ENCODE measurements at places on chromosomes 7 and 10.
A peak's percentile ranks its signal among the peaks of the same experiment; 100 is the strongest.

DNA sequence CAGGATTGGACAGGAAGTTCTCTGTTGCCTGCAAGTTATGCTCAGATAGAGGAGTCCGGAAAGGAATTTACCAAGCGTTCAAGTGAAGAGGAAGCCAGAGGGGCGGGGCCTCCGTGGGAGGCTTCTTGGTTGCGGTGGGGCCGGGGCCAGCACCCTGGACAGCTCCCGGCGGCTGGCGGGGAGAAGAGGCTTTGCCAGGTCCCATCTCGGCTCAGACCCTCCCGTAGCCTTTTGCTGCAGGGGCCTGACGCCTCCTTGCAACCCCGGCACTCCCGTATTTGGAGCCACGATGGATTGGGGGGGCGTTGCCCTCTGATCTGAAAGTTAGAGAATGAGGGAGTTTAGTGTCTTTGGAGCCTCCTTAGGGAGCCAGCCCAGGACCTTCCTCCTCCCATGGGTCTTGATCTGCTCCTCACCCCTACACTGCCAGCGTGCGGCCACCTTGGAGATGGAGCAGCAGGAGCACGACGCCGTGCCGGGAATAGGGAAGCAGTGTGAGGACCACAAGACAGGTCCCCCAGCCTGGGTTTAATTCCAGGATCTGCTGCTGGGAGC, 3.1 kb upstream of the SLC18A3 start:
- DNase-seq = peak; percentile 91

- no peak for DNase-seq
Measured at GRCh38 chr7:34219153-34219718, 313.9 kb downstream of the BMPER start.

DNA sequence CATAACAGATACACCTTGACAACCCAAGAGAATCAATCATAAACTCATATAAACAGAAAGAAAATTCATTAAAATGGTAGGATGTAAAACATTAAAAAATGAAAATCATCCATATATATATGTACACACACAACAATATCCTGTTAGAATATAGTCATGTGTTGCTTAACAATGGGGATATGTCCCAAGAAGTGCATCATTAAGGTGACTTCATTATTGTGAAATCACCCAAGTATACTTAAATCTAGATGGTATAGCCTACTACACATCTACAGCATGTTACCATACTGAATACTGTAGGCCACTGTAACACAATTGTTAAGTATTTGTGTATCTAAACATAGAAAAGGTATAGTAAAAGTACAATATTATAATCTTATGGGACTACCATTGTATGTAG, 115.8 kb upstream of the TMEM168 start:
- DNase-seq = no peak

DNA sequence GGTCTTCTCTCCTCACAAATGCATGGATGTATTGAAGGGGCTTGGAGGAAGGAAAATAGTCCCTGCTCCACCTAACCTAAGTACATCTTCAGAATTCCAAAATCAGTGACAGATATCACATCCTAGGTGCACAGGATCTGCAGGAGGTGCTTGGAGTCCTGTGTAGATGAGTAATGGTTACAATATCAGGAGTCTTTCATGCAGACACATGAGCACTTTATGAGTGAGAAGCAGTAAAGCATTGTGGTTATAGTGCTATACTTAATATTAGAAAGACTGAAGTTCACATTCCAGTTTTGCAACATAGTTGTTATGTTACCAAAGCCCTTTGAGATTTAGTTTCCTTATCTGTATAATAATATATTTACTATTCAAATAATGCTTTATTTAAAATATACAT, 516.7 kb downstream of the NEBL start:
- DNase-seq = no peak

GRCh38 chr7:110541962-110542361, 549.0 kb upstream of the LRRN3 start:
- no peak for DNase-seq

- DNase-seq = no peak
Measured at GRCh38 chr7:7772397-7772821, 54.0 kb upstream of the RPA3 start.

GRCh38 chr10:120819366-120819765, 31.8 kb upstream of the WDR11 start:
- no peak for DNase-seq

GRCh38 chr7:132193898-132194297, 382.4 kb downstream of the PLXNA4 start:
- DNase-seq = no peak

- DNase-seq = no peak
Measured at GRCh38 chr10:103958996-103959395, 7.9 kb upstream of the SLK start.

GRCh38 chr10:49135575-49136313, 1.9 kb upstream of the FAM170B start:
- no peak for DNase-seq

- no peak for DNase-seq
Measured at GRCh38 chr7:146074195-146074765, 42.3 kb upstream of the CNTNAP2 start.

DNA sequence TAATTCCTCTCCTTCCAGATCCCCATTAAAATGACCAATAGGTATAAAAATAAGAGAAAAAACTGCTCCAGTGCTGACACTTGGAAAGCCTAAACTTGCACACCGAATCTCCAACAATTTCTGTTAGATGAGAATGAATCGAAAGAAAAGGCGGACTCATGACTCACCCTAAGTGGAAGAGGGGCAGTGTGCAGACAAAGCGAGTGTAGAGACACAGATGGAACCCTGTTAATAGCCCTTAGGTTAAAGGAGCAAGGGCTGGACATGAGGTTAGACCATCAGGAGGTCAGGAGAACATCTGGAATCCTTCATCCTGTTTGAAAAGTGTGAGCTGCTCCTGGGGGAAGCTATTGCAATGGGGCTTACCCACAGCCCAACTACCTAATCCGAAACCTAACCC, 103.4 kb upstream of the GLI3 start:
- no peak for DNase-seq

- no peak for DNase-seq
Measured at GRCh38 chr7:305410-306151, 15.6 kb downstream of the FOXL3 start.

- no peak for DNase-seq
Measured at GRCh38 chr10:8137726-8138125, 83.2 kb downstream of the GATA3 start.

GRCh38 chr10:94420516-94420915, 18.2 kb downstream of the TBC1D12 start:
- DNase-seq = no peak

Data from WTC11 (cell line).